ENCODE measurements at places on chromosomes 12 and 14. TPM values are rescaled to one million over a fixed set of nuclear protein-coding genes. Genes with fewer than 3 reads are reported as not detected.

CBLN3 gene
- total RNA-seq: 0.46 TPM

KLRC4 gene
- 1.2 TPM for total RNA-seq

C12orf60 gene
- total RNA-seq: 3.7 TPM

SDR9C7 gene
- total RNA-seq: 0.23 TPM

HCAR1 gene
- 0.69 TPM for total RNA-seq

MED6 gene
- 57.9 TPM for total RNA-seq

VRTN gene
- total RNA-seq: not detected

NTF3 gene
- total RNA-seq: 6.2 TPM

GPRC5D gene
- total RNA-seq: not detected

MYO1H gene
- total RNA-seq: 1.4 TPM

LRIG3 gene
- total RNA-seq: 9.0 TPM

SLC38A4 gene
- total RNA-seq: 2.1 TPM

SELPLG gene
- 2.8 TPM for total RNA-seq

CNOT2 gene
- total RNA-seq: 164 TPM

GPR84 gene
- 0.23 TPM for total RNA-seq

SERPINA12 gene
- not detected for total RNA-seq

CLEC4A gene
- total RNA-seq: 1.4 TPM

PRB2 gene
- total RNA-seq: not detected

GLT8D2 gene
- total RNA-seq: 11.5 TPM

SLC5A8 gene
- 0.46 TPM for total RNA-seq

TCP11L2 gene
- total RNA-seq: 53.5 TPM

ACVRL1 gene
- 8.8 TPM for total RNA-seq

SCNN1A gene
- total RNA-seq: not detected

CLEC6A gene
- total RNA-seq: not detected

AICDA gene
- not detected for total RNA-seq

SLC10A1 gene
- not detected for total RNA-seq

SERPINA4 gene
- total RNA-seq: not detected

ADAM21 gene
- total RNA-seq: 0.69 TPM

ALX1 gene
- 0.23 TPM for total RNA-seq

MYBPC1 gene
- total RNA-seq: 27.7 TPM

EML5 gene
- total RNA-seq: 45.4 TPM

TM9SF1 gene
- total RNA-seq: 21.5 TPM

All from diencephalon (tissue), 1 donor.